ENCODE measurements at places on chromosomes 6 and 20.

- DNase-seq: no peak
Measured at GRCh38 chr6:158046201-158047126, 64.8 kb downstream of the SYNJ2 start.

- no peak for DNase-seq
Measured at GRCh38 chr6:64146876-64147275, 511.3 kb downstream of the PHF3 start.

- no peak for DNase-seq
Measured at GRCh38 chr20:11989018-11989771, 71.5 kb downstream of the BTBD3 start.

DNA sequence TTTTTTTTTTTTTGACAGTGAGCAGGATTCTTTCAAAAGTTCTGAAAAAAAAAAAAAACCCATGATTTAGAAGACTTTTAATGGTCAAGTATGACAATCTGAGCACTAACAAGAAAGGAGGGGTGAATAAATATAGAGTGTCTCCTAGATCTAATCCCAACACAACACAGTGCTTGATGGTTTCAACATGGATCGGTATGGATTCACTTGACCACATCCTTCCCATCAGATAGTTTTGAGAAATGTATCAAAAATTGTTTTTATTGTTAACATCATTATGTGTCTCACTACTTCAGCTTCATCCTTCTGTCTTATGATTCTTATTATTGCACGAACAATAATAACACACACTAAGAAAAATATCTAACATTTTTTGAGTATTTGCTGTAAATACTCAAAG is 21.0 kb downstream of the KIF13A start:
- DNase-seq: no peak

DNA sequence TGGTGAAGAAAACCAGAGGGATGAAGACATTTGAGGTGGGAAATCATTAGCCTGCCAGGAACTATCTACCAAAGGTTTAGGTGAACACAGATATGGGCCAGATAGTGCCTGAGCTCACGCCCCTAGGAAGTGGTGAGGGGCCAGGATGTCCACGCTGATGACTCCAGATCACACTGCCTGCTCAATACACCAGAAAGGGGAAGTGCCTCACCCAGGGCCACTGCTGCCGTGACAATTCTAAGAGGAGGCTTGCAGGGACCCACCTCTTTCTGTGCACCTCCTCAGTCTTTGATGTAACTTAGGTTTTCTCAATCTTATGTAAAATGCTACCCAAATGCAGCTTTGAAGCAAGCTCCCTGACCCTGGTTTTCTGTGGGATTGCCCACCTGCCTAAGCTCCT is 5.4 kb upstream of the RAB44 start:
- no peak for DNase-seq

DNA sequence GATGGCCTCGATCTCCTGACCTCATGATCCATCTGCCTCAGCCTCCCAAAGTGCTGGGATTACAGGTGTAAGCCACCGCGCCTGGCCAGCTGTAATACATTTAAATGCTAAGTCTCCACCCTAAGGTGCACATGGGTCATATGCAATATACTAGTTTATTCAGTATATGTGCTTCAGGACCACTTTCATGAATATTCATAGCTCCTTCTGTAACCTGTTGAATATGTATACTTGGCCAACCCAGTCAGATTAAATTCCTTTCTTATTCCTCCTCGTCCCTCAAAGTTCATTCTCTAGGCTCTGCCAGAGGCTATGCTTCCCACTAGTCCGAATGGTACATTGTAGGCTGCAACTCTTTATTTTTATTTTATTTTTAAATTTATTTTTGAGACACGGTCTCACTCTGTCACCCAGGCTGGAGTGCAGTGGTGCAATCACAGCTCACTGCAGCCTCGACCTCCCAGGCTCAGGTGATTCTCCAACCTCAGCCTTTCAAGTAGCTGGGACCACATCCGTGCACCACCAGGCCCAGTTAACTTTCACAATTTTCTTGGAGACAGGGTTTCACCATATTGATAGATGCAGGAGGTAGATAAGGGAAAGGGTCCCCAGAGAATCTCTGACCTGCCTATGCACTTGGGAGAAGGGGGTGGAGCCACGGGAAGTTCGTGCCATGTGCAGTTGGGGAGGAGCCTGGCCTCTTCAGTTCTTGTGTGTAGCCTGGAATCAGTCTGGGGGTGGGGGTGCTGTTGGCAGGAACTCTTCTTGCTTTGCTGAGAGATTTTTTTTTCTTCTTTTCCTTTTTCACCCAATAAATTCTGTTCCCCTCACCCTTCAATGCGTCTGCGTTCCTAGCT is 41.3 kb upstream of the DDR1 start:
- no peak for DNase-seq

DNA sequence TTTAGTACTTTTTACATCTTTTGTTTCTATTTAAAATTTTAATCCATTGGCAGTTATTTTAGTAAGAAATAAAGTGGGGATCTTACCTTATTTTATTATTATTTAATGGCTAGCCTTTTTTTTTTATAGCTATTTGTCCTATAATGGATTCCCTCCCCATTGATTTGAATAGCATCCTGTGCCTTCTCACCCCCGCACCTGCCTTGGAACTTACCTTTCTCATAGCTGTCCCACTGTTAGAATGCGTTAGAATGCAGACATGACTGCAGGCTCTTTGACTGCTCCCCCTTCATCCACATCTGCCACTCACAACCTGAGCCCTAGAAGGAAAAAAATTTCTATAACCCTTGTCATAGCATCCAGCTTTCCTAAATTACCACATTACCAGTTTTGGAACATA is 9.1 kb downstream of the PKIB start:
- no peak for DNase-seq

DNA sequence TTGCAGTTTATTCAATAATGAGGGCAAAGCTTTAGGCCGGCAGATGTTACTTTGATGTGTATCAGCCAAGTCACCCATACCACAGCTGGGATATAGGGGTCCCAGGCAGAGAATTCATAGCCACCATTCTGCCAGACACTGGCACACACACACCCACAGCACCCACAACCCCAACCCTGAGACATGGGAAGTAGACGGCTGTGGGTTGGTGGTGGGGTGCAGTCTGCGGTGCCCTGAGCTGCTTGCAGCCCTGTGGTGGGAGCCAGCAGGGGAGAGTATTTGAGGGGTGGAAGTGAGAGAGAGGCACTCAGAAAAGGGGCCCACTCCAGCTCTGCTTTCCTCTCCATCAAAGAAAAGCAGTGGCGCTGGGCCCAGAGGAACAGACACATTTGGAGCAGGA is 125.3 kb downstream of the FOXO3 start:
- no peak for DNase-seq

DNA sequence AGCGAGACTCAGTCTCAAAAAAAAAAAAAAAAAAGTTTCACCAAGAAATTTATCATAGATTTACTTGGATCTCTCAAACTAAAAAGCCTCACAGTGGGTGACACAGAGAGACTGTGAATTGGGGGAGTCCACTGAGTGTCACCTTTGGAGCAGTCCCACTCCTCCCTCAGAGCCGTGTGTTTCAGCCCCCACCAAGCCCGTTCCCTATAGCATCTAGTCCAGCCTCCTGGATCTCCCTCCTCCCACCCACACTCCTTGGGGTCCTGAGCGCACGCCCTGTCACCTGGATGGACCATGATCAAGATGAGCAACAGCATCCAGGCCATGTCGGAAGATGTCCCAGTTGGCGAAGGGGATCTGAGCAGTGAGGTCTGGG is 422 bp downstream of the NCR3 start:
- DNase-seq: no peak

DNA sequence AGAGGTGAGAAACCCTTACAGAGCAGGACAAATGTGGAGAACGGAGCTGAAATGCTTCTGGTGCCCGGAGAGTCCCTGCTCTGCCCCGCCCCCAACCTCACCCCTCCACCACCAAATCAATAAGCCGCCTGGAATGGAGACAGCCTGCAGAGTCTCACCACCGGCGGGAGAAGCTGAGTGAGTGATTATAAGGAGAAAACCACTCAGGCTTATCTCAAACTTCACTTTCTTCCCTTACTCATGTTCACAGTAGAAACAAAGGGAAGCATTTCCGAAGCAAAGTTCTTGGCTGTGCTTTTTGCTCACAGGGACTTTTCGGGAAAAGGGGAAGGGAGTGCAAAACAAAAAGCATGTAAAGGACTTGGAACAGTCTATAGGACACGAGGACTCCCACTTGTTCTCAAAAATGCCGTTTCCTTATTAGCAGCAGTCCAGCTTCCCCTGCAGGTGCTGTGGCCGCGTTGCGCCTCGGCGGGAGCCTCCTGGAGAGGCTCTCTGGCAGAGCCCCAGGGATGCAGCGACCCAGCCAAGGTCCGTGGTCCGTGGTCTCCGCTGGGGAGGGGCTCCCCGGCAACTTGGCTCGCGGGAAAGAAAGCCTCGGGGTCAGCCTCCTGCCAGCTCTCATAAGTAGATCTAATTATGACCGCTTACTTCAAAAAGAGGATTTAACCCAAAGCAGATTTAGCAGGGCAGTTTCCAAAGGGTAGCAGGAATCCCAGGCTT is 64.8 kb upstream of the TMEM30A start:
- no peak for DNase-seq

DNA sequence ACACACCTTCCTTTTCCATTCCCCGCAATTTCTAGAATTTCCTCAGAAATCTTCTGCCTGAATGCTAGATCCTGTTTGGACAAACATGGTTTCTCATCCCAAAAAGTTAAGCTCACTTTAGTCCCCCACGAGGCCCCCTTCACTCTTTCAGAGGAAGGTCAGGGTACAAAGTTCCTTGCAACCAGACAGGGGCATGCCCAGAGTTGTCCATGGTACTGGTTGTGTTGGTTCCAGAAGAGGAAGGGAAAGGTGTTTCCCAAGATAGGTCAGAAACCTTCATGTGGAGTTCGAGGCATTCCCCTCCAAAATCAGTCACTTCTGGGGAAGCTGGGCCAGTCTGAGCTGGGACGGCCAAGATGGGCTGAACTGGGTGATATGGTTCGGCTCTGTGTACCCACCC is 167.6 kb upstream of the MAFB start:
- DNase-seq: no peak

- DNase-seq: no peak
Measured at GRCh38 chr20:3981132-3981452, 34.3 kb downstream of the RNF24 start.

DNA sequence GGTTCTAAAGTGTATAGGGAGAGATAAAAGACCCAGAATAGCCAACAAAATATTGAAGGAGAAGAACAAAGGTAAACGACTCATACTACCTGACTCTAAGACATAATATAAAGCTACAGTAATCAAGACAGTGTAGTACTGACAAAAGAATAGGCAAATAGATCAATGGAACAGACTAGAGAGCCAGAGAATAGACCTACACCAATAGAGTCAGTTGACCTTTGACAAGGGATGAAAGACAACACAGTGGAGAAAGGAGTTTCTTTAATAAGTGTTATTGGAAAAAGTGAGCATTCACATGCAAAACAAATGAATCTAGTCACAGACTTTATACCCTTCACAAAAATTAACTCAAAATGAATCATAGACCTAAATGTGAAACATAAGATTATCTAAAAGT is 96.4 kb downstream of the ISM1 start:
- DNase-seq: no peak

GRCh38 chr6:113645986-113646385 is 211.2 kb upstream of the MARCKS start:
- no peak for DNase-seq

GRCh38 chr20:53608071-53608455 is 14.4 kb upstream of the ZNF217 start:
- DNase-seq: no peak

DNA sequence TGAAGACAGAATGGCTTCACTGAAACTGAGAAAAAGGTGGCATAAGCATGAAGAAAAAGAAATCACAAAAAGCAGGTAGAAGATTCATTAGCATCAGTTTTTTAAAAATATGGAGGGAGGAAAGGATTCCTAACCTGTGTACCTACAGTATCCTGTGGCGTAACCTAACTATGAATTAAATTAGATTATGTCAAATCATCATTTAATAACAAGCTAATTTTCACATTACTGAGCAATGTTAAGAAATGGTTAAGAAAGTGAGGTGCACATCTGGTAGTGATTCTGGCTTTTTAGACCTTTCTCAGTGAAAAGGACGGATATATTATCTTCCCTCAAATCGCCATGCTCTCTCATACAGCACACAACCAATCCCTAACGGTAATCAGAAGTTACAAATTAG is 12.5 kb downstream of the CD164 start:
- no peak for DNase-seq

GRCh38 chr20:37991157-37991866 is 41.9 kb downstream of the TTI1 start:
- no peak for DNase-seq

DNA sequence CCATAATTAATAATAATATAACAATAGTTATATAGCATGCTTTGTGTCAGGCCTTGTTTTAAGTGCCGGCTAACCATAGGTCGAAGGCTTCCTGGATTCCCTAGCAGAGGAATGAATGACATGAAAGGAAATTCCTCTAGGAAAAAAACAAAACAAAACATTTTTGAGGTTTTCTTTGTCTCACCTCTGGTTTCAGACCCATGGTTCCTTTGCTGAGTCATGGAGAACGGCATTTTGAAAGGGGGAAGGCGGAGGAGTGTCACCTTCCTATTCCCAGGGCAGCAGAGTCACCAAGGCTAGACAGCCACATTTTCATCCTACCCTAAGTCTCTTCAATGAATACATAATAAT is 25.3 kb upstream of the CCND3 start:
- no peak for DNase-seq

- DNase-seq: no peak
Measured at GRCh38 chr6:132893772-132894490, 79.6 kb downstream of the RPS12 start.

GRCh38 chr6:142728364-142728763 is 216.6 kb downstream of the HIVEP2 start:
- DNase-seq: no peak

DNA sequence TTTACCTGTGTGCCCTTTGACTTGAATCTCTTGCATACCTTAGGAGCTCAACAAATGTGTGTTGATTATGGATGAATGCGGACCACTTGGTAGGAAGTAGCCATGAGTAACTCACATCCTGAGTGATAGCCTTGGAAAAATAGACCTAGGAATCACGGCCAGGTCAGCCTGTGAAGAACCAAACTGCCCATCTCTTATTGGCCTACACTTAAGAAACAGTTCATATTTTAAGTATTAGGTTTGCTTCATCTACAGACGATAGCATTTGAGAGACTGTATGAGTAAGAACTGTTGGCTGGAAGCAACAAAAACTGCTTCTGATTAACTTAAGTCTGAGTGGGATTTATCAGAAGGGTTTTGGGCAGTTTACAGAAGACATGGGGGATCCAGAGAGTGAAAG is 320.1 kb upstream of the PRND start:
- no peak for DNase-seq

Data from cortex of kidney (tissue), 1 donor.